ENCODE measurements at places on chromosomes 5 and 9.

- no peak for DNase-seq
Measured at GRCh38 chr9:16277471-16277960, 593.0 kb downstream of the BNC2 start.

DNA sequence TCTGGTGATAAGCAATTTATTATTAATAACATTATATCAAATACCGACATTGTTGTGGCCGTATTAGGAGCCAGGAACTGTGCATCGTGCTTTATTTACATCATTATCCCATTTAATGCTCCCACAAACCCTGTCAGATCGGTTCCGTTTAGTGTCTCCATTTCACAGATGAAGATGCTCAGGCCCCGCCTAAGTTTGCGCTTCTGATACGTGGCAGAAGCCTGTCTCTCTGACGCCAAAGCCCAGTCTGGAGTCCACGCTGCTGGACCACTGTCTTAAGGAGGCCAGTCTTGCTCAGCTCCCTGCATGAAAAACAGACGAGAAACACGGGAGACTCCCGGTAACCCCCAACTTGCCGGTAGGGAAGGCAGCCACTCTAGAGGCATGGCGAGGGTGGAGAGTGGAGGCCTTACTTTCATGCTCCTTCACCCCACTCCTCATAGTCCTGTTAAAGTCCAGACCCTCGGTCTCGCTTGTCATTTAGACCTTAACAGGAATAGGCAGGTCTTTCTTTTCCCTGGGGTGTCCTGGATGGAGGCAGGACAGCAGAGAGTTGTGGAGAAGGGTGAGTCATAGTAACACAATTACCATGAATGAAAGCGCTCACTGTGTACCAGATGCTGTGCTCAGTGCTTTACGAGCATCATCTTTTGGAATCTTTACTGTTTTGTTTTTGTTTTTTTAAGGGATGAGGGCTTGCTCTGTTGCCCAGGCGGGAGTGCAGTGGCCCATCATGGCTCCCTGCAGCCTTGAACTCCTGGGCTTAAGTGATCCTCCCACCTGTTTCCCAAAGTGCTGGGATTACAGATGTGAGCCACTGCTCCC lies 872 bp downstream of the TXNDC15 start:
- peak; percentile 84 for DNase-seq

DNA sequence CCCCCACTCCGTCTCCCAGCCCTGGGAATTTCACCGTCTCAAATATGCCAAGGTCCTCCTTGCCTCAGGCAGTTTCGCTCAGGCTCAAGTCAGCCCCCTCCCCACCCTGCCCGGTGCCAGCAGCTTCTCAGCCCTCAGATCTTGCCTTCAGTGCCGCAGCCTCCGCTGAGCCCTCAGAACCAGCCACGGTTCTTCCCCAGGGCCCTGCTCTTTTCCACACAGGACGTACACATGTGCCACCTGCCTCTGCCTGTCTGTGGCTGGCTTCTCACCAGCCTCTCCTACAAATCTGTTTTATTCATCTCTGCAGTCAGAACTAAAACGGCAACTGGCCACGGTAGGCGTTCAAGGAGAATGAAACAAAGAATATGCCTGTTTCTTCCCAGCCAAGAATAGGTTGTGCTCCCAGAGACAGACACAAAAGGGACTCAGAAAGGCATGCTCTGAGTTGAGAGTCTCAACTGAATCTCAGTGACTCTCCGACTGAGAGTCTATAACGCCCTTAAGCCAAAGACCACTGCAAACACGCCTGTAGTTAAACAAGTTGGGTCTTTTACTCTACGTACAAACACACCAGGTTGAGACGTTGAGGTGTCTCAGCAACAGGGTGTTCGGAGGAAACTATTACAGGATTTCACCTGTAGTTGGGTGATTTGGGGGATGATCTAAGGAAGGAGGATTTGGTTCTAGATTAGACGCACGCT lies 10.6 kb upstream of the GRIN1 start:
- no peak for DNase-seq

GRCh38 chr9:68500457-68501381 lies 40.0 kb downstream of the TMEM252 start:
- peak; percentile 13 for DNase-seq

DNA sequence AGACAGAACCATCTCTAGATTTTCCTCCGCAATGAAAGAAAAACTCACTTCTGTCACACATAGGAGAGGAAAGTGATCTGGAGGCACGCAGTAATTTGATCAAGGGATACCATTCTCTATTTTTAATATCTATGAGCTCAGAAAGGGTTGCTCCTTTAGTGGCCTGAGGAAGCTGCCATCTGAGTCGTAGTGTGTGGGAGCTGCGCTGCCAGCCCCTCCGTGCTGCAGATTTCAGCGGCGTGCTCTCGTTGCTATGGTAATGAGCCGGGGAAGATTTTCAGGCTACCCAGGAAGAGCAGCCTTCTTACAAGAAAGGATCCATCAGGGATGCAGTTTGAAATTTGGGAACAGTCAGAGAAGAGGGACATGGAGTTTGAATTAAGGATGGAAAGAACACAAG lies 17.1 kb upstream of the GOLM1 start:
- DNase-seq, result no peak
